Stimulated activated naive CD8-positive, alpha-beta T cell treated with anti-CD3 and anti-CD28 coated beads, Interleukin-15, amount 100 ng/mL, for 72 hours (primary cell): ENCODE measurements at places on chromosomes 3 and 15.
A peak's percentile ranks its signal among the peaks of the same experiment; 100 is the strongest.

GRCh38 chr3:87298111-87298718 lies 21.8 kb upstream of the POU1F1 start:
- DNase-seq, result no peak

DNA sequence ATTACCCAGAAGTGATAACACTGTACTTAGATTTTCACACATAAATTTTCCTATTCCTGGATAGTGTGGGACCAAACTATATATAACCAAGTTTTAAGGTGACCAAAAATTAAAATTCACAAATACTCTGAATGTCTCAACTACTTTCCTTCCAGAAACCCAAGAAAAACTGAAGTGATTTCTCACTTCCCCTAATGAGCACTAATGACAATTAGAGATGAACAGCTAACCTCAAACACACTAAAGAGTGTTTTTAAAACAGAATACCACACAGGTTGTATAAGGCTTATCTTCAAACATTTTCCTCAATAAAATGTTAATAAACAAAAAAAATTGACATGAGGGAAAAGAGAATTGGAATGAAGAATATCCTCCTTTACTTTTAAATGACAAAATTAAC lies 188.2 kb downstream of the ZBTB20 start:
- no peak for DNase-seq

- DNase-seq, result peak; percentile 25
These were observed 430.2 kb downstream of the LPP start for GRCh38 chr3:188584162-188584529.

GRCh38 chr3:41329881-41330280 lies 130.6 kb downstream of the CTNNB1 start:
- no peak for DNase-seq

DNA sequence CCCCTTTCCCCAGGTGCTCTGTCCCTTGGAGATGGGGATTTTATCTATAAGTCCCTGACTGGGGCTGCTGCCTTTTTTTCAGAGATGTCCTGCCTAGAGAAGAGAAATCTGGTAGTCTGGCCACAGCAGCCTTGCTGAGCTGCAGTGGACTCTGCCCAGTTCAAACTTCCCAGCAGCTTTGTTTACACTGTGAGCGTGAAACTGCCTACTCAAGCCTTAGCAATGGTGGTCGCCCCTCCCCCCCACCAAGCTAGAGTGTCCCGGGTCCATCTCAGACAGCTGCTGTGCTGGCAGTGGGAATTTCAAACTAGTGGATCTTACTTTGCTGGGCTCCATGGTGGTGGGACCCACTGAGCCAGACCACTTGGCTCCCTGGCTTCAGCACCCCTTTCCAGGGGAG lies 38.9 kb downstream of the TMEM266 start:
- DNase-seq, result no peak

- no peak for DNase-seq
These were observed 688.7 kb downstream of the TUSC7 start for GRCh38 chr3:117398141-117398899.

GRCh38 chr15:70855764-70856163 lies 1.8 kb upstream of the LARP6 start:
- no peak for DNase-seq

DNA sequence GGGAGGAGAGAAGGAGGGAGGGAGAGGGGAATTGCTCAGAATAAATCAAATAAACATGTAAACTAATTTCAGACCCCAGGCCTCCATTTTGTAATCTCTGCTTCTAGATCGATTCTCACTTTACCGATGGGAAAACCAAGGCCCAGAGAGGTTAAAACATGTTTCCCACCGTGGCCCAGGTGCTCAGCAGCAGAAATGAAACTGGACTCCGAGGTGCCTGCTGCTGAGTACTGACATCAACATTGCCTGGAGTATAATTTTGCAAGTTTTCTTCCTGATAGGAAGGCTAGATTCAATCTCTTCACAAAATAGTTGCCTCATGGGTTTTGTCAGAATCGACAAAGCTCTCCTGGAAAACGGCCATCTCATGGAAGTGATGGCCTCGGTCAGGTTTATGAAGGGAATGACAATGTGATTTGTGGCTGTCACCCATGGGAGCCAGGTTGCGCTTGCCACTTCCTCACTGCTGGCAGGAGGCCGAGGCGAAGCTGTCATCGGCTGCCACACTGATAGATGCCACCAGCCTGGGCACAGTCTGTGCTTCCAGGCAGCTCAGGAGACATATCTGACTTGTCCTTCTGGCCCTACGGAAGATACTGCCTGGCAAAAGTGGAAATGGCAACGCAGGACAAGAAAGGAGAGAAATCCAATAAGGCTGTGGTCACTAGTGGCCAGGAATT lies 133.1 kb upstream of the LRRN1 start:
- DNase-seq, result no peak

- DNase-seq, result no peak
These were observed 29.6 kb downstream of the LRRC3B start for GRCh38 chr3:26652164-26652563.

DNA sequence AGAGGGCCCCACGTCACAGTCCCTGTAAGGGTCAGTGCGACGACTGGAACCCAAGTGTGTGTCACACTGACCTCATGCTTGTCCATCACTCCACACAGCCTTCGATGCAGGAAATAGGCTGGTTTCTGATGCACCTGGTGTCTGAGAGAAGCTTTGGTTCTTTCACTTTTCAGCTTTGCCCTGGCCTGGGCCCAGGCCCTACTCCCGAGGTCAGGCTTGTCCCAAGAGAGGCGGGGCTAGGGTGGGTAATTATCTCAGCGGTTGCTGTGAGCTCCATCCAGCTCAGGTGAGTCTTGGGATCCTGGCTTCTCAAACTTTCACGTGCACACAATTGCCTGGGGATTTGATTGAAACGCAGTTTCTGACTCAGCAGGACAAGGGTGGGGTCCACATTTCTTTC lies 19.6 kb upstream of the CHRNB4 start:
- no peak for DNase-seq

GRCh38 chr15:94509259-94509658 lies 277.9 kb downstream of the MCTP2 start:
- no peak for DNase-seq

- no peak for DNase-seq
These were observed 30.9 kb downstream of the UBE2E1 start for GRCh38 chr3:23836536-23837230.

GRCh38 chr15:64461721-64462162 lies 1.4 kb downstream of the ZNF609 start:
- DNase-seq, result peak; percentile 36

DNA sequence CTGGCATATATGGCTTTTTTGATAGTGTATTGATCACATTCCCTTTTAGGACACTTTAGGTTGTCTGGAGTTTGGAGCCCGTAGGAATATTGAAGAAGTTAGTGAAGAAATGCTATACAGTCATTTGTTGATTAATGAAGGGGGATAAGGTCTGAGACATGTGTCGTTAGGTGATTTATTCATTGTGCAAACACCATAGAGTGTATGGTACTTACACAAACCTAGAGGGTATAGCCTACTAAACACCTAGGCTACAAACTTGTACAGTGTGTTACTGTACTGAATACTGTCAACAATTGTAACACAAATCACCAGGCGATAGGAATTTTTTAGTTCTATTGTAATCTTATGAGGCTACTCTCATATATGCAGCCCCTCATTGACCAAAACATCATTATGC lies 3.3 kb downstream of the TPM1 start:
- no peak for DNase-seq

GRCh38 chr3:26145769-26146168 lies 355.9 kb downstream of the OXSM start:
- DNase-seq, result no peak

DNA sequence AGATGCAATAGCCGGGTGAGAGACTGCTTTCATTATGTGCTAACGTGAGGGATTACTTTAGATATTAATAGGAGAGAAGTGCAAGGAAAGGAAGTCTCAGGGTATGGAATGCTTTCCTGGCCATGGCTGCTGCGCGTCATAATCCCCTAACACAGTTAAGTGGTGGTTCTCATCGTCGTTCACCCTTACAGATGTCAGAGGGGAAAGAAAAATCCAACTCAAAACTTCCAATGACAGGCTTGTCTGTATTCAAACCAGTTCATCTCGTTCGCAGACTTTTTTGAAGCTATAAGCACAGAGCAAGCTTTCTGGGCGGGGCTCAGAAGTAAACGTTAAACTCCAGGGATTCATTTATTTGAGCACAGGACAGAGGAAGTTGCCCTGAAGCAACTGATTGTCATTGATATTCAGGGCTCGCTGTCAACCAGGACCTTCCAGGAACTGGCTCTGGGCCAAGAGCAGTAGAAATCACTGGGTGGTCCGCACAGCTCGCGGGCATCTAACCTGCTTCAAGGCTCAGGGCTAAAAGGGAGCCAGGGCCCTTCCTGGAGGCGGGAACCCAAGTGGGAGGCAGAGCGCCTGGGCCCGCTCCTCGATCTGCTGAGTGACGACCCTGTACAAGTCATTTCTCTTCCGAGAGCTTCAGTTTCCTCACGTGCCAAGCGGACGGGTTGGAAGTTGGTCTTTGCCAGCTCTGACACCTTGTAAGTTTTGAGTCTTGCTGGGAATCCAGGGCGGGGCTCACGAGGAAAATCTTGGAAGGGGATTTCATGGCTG lies 1.1 kb upstream of the LPP start:
- peak; percentile 27 for DNase-seq

DNA sequence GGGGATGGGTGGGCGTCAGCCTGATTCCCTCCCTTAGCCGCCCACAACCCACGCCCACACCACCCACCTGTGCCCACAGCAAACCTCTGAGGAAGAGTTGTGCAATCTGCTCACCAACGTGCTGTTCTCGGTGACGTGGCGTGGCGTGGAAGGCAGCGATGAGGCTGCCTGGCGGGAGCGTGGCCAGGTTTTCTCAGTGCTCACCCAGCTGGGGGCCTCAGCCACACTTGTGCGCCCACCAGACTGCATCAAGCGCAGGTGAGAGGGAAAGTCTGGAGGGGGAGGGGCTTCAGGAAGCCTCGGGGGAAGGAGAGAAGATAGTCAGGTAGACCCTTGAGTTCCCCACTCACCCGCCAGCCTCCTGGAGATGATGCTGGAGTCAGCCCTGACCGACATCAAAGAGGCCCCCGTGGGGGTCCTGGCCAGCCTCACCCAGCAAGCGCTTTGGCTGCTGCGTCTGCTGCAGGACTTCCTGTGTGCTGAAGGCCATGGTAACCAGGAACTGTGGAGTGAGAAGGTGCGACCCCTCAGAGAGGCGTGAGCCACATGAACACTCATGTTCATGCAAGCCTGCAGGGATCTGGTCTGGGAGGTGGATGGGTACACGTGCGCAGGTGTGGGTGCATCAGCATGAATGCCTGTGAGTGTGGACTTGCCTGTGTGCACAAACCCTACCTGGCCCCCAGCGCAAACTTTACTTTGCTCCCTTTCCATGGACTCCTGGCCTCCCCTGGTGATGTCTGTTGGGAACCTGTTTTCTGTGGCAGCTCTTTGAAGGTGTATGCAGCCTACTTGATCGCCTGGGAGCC lies 21.7 kb downstream of the NBEAL2 start:
- no peak for DNase-seq

GRCh38 chr3:76638006-76638405 lies 401.9 kb upstream of the ROBO2 start:
- no peak for DNase-seq

GRCh38 chr15:29556380-29556779 lies 265.9 kb downstream of the TJP1 start:
- DNase-seq, result no peak

DNA sequence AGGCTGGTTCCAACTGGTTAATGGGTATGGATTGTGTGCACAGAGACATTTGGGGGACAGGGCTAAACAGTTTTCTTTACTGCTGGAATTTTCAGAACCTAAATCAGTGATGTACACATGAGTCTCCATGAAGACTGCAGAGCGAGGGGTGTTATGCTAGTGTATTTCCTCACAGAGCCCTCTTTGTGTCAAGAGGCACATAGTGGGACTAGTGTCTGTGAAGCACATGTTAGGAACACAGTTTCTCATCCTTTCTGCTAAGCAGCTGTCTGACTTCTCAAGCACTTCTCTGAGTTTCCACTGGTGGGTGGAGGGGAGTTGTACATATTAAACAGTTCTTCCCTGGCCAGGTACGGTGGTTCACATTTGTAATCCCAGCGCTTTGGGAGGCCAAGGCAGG lies 9.4 kb upstream of the STARD5 start:
- no peak for DNase-seq

DNA sequence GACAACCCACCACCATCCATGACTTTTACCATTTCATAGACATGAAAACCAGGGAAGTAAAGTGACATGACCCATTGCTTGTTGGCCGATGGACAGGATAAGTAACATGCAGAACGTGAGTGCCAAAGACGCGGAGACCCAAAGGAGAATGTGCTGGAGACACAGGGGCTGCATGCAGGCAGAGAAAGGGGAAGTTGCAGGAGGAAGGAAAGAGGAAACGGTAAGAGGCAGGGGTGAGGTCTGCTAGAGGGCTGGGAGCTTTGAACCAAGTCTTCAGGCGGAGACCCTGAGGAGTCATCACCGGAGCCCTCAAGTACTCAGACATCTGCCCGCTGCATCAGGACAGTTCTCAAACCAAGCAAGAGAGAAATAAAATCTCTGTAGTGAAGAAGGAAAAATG lies 34.9 kb downstream of the MAGEF1 start:
- no peak for DNase-seq

GRCh38 chr3:85228966-85229365 lies 270.2 kb downstream of the CADM2 start:
- no peak for DNase-seq

GRCh38 chr3:27590437-27591298 lies 106.5 kb upstream of the SLC4A7 start:
- DNase-seq, result no peak

DNA sequence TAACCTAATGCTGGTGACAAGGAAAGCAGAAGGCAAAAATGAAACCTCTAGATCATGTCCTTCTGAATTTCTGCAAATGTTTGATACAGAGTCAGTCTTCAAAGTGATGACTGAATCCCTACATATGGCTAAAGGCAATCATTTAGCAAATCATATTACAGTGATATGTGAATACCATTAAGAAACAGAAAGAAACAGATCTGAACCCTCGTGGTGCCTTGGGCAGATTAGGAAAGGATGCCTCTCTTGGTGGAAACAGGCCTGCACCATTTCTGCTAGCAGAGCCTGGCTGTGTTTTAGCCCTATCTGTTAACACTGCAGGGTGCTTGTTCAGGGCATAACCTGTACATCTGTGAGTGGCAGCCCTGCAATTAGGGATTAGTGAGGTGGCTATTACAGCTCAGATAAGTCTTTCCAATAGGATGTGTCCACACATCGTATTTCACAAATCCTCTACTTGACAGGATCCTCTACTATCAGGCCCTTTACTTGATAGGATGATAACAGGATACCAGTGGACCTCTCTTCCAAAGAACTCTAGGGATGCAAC lies 12.1 kb downstream of the SEC22C start:
- DNase-seq, result no peak

GRCh38 chr3:125080077-125080476 lies 24.3 kb upstream of the HEG1 start:
- DNase-seq, result no peak

DNA sequence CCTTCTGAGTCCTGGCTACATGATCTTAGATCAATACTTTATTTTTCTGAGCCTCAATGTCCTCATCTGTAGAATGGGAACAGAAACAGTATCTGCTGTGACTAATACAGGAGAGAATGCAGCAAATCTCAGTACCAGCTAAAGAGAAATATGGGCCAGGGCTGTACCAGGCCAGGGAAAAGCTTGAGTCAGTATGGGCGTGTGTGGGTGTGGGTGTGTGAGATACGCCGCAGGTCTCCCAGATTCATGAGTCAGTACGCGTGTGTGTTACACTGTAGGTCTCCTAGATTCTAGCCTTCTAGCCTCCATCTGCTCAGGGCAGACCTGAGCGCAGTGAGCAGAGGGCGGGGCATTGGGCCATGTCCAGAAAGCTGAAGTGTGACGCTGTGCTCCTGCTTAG lies 15.2 kb downstream of the GNAI2 start:
- no peak for DNase-seq

GRCh38 chr15:36458411-36458810 lies 121.0 kb upstream of the CDIN1 start:
- DNase-seq, result no peak

- no peak for DNase-seq
These were observed 4.8 kb downstream of the RASGRP1 start for GRCh38 chr15:38559636-38560307.
